Central memory CD4-positive, alpha-beta T cell (primary cell): ENCODE measurements at places on chromosomes 1 and 21.

GRCh38 chr1:164678136-164678700 lies 119.2 kb downstream of the PBX1 start:
- DNase-seq: no peak

DNA sequence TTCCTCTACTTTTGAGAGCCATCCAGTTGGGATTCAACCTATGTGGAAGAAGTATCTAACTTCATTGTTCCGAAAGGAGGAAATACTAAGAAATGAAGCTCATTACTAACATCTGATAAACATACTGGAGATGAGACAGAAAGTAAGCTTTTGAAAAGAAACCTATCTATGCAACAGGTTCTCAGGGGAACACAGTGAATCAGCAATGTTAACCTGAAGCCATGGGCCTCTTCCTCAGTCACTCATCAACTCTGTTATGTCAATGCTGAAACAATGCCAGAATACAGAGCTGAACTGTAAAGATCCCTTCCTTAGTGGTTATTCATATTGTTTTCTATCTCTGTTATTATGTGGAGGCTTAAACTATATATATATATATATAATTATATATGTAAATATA lies 55.5 kb upstream of the ESRRG start:
- DNase-seq: no peak

- no peak for DNase-seq
Measured at GRCh38 chr1:216113181-216113580, 310.1 kb downstream of the USH2A start.

DNA sequence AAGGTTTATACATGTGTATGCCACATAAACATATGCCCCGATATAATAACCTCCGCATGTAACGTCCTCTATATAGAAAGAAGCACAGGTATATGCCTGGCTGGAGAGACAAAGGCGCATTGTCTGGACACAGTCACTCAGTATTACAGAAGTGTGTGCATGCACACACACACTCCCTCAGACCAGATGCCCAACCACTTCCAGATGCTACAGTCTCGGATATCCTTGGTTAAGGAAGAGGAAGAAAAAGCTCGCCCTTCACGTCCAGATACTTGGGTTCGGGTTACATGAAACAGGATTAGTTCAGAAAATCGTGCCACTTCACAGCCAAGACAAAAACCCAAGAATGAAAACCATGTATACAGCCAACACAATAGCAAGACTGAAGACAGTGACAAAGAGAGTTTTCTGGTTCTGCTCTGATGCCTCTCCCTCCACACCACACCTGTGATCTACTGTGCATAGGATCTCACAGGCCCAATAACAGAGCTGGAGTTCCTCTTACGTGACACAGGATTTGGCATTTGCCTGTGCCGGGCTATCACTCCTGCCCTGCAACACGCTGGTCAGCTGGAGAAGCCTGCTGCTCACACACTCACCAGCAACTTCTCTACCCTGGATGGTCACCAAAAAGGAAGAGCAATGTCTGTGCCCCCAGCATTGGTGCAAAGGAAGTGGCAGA lies 75.0 kb downstream of the SSBP3 start:
- no peak for DNase-seq

DNA sequence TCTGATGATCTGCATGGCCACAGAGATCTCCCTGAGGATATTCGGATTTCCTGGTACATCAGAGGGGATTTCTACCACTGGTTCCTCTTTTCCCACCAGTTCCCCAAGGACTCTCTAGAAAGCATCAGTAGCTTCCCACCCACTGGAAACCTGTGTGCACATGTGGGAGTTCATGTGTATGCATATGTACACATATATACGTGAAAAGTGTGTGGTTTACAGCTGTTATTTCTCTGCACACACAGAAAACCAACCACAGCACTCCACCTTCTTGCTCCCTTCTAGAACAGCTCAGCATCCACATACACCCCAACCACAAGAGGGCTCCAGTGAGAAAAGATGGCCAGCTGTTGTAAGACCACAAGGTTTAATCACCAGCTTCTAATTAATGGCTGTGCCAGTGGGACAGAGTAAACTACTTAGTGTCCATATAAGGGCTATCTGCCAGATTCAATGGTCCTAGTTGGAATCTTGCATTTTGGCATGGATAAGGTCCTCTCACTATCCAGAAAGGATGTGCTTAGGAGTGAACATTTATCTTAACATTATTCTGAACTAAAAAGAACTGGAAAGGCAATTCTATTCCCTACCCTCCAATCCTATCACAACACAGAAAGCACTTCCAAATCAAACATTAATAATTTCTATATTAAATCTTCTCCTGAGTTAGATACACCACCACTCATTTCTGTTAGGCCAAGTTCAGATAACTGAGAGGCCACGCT lies 24.1 kb downstream of the GPR3 start:
- DNase-seq: peak; percentile 56

GRCh38 chr21:42515708-42516502 lies 2.3 kb downstream of the SLC37A1 start:
- no peak for DNase-seq

GRCh38 chr21:37532868-37533780 lies 166.6 kb downstream of the DYRK1A start:
- DNase-seq: no peak

- DNase-seq: no peak
Measured at GRCh38 chr1:17831597-17831996, 76.5 kb downstream of the ACTL8 start.

- no peak for DNase-seq
Measured at GRCh38 chr1:206039046-206039973, 13.7 kb upstream of the RHEX start.
